ENCODE measurements at places on chromosomes 1 and 21.
A peak's percentile ranks its signal among the peaks of the same experiment; 100 is the strongest.

DNA sequence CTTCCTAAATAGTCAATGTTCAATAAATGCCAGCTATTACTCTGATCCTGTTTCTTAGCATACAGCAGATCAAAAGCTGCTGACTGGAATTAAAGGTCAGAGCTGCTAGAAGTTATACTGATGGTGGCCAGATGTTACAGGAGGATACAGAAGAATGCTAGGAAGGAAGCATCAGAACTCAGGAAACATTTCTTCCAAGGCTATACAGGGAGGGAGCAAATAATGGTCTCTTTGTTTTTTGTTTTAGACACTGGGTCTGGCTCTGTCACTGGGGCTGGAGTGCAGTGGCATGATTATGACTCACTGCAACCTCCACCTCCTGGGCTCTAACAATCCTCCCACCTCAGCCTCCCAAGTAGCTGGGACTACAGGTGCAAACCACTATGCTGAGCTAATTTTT is 175.5 kb downstream of the RGS7 start:
- DNase-seq, result no peak

DNA sequence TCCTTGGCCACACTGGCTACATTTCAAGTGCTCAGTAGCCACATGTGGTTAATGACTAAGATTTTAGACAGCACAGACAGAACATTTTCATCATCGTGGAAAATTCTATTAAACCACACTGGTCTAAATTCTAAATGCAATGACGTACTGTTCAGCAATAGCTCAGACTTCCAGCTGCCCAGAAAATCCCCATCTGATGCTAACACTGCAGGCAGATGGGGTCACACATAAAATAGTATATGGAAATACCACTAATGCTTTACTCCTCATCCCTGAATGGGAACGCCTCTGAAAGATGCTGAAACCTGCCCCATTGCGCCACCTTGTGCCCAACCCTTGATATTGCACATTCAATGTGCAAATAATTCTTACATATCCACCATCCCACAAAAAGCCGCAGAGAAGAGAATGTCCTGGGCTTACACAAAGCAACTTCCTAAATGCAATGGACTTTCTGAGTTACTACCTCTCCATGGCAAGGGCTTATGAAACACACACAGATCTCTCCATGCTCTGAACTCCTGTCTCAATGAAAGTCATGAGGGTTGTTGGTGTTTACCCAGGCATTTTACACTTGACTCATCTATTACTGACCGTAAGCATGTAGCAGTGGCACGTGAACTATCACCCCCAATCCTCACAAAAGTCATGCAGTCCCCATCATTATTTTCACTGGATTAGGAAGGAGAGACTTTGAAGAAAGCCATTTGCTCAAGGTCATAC is 20.3 kb upstream of the SLC5A9 start:
- DNase-seq, result peak; percentile 45

GRCh38 chr1:224745924-224746323 is 129.8 kb downstream of the CNIH3 start:
- DNase-seq, result no peak

- no peak for DNase-seq
These were observed 9.2 kb upstream of the HOOK1 start for GRCh38 chr1:59805554-59805953.

- no peak for DNase-seq
These were observed 36.5 kb upstream of the SAMD13 start for GRCh38 chr1:84264961-84265360.

All from Panc1 (cell line).